ENCODE measurements at places on chromosomes 4 and X.

DNA sequence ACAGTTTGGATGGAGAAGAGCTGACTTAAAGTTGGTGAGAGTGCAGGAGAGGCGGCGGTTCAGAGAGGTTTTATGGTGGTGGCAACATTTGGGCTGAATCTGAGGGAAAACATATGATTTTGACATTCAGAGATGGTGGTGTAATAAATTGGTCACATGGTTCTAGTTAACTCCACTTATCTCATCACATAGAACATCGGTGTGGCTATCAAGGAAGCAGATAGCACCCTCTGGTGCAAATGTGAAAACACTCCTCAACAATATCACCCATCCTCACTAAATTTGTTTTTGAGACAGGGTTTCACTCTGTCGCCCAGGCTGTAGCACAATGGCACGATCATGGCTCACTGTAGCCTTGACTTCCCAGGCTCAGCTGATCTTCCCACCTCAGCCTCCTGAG is 28.8 kb downstream of the SUPT20HL2 start:
- no peak for DNase-seq

- DNase-seq: no peak
These were observed 48.7 kb downstream of the HTT start for GRCh38 chr4:3123181-3123671.

- no peak for DNase-seq
These were observed 142.9 kb downstream of the PCDH7 start for GRCh38 chr4:30863021-30863420.

- no peak for DNase-seq
These were observed 728 bp downstream of the UBA6 start for GRCh38 chr4:67700116-67700737.

DNA sequence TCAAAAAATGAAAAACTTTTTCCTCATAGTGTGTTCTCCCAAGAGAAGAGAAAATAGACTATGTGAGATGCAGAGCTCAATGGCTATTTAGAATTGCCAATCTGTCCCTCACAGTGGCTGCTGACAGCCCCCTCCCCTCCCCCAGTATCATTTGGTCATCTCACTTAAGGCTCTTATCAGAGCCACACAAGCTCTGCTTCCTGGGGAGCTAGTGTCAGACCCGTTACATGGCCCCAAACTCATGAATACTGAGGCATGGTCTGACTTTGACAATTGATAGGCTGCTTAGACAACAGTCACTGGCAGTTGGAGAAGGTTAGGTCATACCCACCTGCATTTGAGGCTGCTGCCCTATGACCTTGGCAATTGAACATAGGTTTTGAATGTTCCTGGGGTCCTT is 15.3 kb downstream of the RNF150 start:
- no peak for DNase-seq

DNA sequence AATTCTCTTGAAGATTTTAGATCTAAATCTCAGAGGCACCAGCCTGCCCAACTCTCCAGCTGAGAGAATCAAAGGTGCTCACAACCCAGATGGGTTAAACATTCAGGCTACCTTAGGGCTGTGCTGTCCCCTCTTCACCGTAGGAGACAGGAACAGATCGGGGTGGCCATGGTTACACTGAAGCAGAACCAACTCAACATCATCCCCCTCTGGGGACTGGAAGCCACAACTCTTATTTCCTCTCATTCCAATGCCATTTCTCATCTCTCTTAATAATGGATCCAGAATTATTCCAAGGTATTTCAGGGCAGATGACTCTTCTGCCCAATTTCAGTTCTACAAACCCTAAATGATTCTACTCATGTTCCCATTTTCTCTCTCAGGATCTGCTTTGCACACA is 109.7 kb downstream of the NKX6-1 start:
- DNase-seq: no peak

DNA sequence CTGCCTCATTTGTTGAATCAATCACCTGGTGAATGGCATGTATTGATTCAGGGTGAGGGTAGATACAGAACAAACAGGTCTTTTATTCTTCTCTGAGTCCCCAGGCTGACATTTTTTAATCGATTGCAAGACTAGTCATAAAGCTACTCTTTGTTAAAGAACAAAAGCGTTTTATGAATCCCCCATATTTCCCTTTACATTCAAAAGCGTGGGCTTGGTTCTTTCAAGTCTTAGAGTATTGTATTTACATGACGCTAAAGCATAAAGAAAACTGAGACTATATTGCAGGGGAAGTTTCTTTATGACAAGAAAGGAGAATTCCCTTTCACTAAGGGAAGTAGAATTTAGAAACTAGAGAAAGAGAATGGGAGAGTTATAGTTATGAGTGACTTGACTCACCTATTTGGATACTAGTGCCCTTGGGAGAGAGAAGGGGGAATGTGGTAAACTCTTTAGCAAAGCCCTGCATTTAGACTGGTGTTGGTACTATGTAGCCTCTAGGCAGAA is 69.3 kb upstream of the PDE5A start:
- DNase-seq: no peak

DNA sequence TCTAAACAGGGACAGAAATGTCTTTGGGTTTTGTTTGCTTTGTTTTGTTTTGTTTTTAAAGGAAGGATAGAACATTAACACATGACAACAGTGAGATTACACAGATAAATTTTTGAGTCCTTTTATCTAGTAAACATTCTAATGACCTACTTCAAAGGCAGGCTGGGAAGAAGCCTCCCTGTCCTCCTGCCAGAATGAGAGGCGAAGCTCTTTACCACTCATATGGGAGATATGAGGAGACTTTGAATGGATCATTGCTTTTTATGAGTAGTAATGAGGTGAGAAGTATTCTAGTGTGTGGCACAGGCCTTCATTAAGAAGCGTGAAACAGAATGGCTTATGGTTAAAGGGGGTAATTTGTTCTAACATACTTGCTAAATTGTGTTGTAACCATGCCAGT is 172.0 kb downstream of the FBXO8 start:
- DNase-seq: no peak

DNA sequence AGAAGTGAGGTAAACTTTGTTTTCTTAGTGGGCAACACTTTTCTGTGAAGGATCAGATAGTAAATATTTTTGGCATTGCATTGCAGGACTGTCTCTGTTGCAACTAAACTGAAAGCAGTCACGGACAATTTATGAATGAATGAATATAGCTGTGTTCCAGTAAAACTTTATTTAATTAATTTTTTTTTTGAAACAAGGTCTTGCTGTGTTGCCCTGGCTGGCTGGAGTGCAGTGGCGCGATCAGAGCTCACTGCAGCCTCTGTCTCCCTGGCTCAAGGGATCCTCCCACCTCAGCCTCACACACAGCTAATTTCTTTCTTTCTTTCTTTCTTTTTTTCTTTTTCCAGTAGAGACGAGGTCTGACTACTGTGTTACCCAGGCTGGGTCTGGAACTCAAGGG is 15.8 kb downstream of the RBM10 start:
- no peak for DNase-seq

DNA sequence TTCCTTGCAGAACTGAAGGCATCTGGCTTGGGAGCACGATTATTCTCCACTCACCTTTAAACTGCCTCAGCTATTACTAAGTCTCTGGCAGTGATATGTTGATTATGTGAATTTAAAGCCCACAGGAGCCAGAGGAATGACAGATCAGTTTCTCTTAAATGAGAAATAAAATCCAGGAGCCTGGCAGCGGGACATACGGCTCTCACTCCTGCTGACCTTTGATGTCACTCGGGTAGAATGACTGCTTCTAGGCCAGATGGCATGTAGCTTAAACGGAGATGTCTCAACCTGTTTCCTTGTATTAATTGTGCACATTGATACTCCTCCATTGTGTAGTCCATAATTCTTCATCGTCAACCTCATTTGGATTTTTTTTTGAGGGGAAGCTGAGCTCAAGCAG is 4.0 kb upstream of the CBLL2 start:
- DNase-seq: no peak

DNA sequence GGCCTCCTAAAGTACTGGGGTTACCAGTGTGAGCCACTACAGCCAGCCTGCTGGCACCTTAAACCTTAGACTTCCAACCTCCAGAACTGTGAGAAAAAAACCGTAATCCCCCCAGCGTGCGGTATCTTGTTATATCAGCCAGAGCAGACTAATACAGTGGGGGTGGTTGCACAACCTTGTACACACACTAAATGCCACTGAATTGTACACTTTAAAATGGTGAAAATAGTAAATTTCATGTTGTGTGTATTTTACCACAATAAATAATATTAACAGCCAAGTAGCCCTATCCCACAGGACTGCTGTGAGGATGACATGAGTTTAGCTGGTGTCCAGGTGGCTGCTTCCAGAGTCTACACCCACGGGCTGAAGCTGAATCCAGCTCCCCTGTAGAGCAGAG is 38.8 kb downstream of the ZBTB49 start:
- no peak for DNase-seq

- no peak for DNase-seq
These were observed 2.5 kb downstream of the PDGFC start for GRCh38 chr4:156969101-156969500.

GRCh38 chr4:95122001-95122400 is 364.2 kb downstream of the BMPR1B start:
- DNase-seq: no peak

DNA sequence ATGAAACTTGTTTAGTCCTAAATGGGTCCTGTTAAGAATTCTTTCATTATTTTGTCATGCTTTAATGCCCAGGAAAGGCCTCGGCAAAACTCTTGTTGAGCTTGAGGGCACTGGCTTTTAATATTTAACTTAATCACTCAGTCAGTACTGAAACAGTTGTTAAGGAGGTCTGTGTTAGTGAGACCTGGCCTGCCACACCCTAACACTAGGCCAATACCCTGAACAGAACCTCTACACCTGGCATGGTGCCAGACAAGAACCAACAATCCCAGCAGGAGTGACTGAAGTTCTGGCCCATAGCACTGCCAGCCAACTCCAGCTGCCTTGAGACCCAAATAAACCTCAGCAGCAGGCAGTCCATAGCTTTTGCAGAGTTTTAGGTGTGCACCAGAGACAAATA is 85.7 kb upstream of the ITM2A start:
- DNase-seq: no peak

GRCh38 chrX:82320569-82320968 is 1118.7 kb downstream of the SH3BGRL start:
- DNase-seq: no peak

DNA sequence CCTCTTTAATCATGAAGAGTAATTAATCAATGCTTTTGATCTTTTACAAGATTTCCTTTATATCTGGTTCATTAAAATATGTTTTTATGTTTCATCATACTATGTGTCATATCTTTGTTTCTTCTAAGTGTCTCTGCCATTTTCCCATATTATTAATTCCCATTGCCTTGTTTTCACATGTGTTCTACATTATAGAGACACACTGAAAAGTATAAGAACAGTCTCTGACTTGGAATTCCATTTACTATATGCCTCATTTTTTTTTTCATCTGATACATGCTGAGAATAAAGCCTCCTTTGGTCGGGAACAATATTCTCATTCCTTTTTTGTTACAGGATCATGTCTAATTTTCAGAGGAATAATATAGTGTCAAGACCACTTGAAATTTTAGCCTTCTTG is 4.3 kb downstream of the BANK1 start:
- DNase-seq: no peak

All from stimulated activated CD4-positive, alpha-beta T cell treated with anti-CD3 and anti-CD28 coated beads, TNF-alpha, amount 100 ng/mL, for 4 hours (primary cell).